ENCODE measurements at places on chromosomes 1 and 21.

DNA sequence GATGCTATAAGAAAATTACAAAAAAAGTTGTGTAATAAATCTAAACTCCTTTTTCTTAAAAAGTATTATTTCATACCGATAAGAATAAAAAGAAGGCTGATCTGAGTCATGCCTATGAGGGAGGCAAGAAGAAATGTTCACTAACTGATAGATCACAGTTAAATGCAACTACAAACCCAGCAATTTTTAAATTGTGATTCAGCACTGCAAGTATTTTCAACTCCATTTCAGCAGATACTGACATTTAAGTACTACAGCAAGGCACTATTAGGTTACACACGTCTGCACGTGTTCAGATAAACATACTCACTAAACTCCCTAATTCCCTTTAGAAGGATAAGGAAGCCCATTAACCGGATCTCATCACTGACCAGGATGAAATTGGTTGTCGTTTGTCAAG lies 213.3 kb upstream of the ZRANB2 start:
- no peaks in the 10 kb centered on the region for H3K4me1 ChIP-seq
- H3K4me3 ChIP-seq = no peak overlapping the region
- H3K27me3 ChIP-seq = no peaks in the 10 kb centered on the region
- H3K36me3 ChIP-seq = no peaks in the 10 kb centered on the region

DNA sequence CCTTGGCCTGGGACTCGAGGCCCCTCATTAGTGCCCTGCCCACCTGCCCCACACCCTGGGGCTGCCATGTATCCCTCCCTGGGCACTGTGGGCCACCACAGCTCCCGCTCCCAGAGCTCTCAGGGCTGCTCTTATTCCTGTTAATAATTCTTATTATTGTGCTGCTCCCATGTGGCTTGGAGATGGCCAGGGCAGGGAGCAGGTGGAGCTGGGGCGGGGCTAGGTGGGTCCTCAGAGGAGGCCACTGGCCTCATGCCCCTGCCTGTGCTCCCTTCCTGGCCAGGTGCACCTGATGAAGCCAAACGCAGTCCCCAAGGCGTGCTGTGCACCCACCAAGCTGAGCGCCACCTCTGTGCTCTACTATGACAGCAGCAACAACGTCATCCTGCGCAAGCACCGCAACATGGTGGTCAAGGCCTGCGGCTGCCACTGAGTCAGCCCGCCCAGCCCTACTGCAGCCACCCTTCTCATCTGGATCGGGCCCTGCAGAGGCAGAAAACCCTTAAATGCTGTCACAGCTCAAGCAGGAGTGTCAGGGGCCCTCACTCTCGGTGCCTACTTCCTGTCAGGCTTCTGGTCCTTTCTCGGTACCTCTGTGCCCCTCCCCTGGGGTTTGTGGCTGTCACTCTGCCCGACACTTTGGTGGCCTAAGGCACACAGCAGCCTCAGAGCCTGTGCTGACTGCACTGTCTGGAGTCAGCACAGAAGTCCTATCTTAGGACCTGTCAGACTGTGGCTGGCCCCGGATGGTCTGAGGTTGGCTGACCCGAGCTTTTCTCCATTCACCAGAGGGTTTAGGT lies 34.1 kb downstream of the BMP8A start:
- peak; percentile 83 for DNase-seq
- H3K4me1 ChIP-seq = peaks cover 25% of the 10 kb centered on the region
- H3K27me3 ChIP-seq = no peaks in the 10 kb centered on the region
- peak overlapping the region; percentile 5 for H3K4me3 ChIP-seq
- H3K36me3 ChIP-seq = peaks cover 9% of the 10 kb centered on the region

- H3K27ac ChIP-seq = no peak overlapping the region
- H3K27me3 ChIP-seq = no peaks in the 10 kb centered on the region
- no peaks in the 10 kb centered on the region for H3K36me3 ChIP-seq
- no peak overlapping the region for H3K4me3 ChIP-seq
- no peak for DNase-seq
These were observed 184.1 kb downstream of the RASAL2 start for GRCh38 chr1:178277793-178278530.

GRCh38 chr1:215599418-215600074 lies 32.4 kb downstream of the KCTD3 start:
- no peaks in the 10 kb centered on the region for H3K27me3 ChIP-seq
- no peaks in the 10 kb centered on the region for H3K4me1 ChIP-seq
- no peaks in the 10 kb centered on the region for H3K36me3 ChIP-seq
- no peak overlapping the region for H3K27ac ChIP-seq
- no peak overlapping the region for H3K4me3 ChIP-seq

- peaks cover 12% of the 10 kb centered on the region for H3K36me3 ChIP-seq
- H3K4me1 ChIP-seq = peaks cover 8% of the 10 kb centered on the region
- no peak for DNase-seq
- no peaks in the 10 kb centered on the region for H3K27me3 ChIP-seq
- no peak overlapping the region for H3K27ac ChIP-seq
These were observed 1.2 kb upstream of the MSTO1 start for GRCh38 chr1:155608888-155609225.

DNA sequence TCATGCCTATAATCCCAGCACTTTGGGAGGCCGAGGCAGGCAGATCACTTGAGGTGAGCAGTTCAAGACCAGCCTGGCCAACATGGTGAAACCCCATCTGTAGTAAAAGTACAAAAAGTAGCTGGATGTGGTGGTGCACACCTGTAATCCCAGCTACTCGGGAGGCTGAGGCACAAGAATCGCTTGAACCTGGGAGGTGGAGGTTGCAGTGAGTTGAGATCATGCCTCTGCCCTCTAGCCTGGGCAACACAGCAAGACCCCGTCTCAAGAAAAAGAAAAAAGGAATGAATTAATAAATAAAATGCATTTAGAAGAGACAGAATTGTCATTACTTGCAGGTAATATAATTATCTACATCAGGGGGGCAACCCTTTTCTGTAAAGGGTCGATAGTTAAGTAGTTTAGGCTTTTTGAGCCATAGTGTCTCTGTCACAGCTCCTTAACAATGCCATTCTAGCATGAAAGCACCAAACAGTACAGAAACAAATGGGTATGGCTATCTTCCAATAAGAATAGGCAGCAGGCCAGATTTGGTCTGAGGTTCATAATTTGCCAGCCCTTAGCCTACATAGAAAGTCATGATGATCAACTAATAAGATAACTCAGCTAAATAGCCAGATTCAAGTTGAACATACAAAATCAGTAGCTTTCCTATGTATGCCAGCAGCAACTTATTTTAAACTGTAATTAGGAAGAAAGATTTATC lies 56.8 kb downstream of the RPRD2 start:
- H3K4me3 ChIP-seq = no peak overlapping the region
- H3K27ac ChIP-seq = no peak overlapping the region
- H3K36me3 ChIP-seq = peaks cover 20% of the 10 kb centered on the region
- peaks cover 5% of the 10 kb centered on the region for H3K4me1 ChIP-seq
- H3K27me3 ChIP-seq = no peaks in the 10 kb centered on the region
- DNase-seq = no peak

DNA sequence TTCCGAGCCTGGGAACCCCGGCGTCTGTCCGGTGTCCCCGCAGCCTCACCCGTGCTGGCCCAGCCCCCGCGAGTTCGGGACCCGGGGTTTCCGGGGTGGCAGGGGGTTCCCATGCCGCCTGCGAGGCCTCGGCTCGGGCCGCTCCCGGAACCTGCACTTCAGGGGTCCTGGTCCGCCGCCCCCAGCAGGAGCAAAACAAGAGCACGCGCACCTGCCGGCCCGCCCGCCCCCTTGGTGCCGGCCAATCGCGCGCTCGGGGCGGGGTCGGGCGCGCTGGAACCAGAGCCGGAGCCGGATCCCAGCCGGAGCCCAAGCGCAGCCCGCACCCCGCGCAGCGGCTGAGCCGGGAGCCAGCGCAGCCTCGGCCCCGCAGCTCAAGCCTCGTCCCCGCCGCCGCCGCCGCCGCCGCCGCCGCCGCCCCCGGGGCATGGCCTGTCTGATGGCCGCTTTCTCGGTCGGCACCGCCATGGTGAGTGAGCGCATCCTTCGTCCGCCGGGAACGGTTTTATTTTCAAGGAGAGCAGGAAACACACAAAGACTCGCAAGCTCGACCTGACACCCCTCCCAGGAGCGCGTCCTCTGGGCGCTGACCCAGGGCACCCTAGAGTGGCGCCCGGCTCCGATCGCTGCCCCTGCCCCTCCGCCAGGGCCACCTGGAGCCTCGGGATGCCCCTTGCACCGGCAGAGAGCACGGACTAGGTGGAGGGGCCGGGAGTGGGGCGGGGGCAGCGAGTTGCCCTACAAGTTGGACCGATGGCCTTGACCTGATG lies at the start of gene ABCG1:
Gene ABCG1, plus strand, starts transcription at position 305 of the 770 bp plus-strand sequence. Its CDS starts 123 bp downstream, at position 428.
- DNase-seq = peak; percentile 40
- H3K4me3 ChIP-seq = peak within 1 kb of the TSS; percentile 82
- peak within 1 kb of the TSS; percentile 78 for H3K27ac ChIP-seq
- H3K4me1 ChIP-seq = peaks cover 16% of the 10 kb centered on the region

GRCh38 chr1:44596511-44596910 lies 77.8 kb downstream of the TMEM53 start:
- no peak overlapping the region for H3K27ac ChIP-seq
- no peak overlapping the region for H3K4me3 ChIP-seq
- no peaks in the 10 kb centered on the region for H3K4me1 ChIP-seq
- no peaks in the 10 kb centered on the region for H3K36me3 ChIP-seq

All from activated CD8-positive, alpha-beta T cell treated with anti-CD3 and anti-CD28 coated beads, Interleukin-2, amount 10 ng/mL, durations not matched to agents 7 days and 5 days (primary cell).